Osteocyte (in vitro differentiated cells): ENCODE measurements at places on chromosomes 11 and 22. TPM values are rescaled to one million over a fixed set of nuclear protein-coding genes. Genes with fewer than 3 reads are reported as not detected.

Gene CREB3L1
- total RNA-seq: 77.0 and 78.6 TPM in 2 replicates

Gene BTBD18
- total RNA-seq: not detected in 2 replicates

Gene C11orf65
- total RNA-seq: 0.35 and 0.91 TPM in 2 replicates

Gene GLYAT
- total RNA-seq: not detected in 2 replicates
